Regular cardiac myocyte (primary cell): ENCODE measurements at places on chromosomes 1 and 21. TPM values are rescaled to one million over a fixed set of nuclear protein-coding genes. Genes with fewer than 3 reads are reported as not detected.

Gene OR6N1
- total RNA-seq = not detected in 2 replicates

Gene AMPD2
- 84.5 and 98.4 TPM in 2 replicates for total RNA-seq

Gene KCNN3
- under 0.01 and 0.28 TPM in 2 replicates for total RNA-seq

Gene FMO5
- 0.19 and 2.5 TPM in 2 replicates for total RNA-seq

Gene CLDN14
- 0.85 TPM in 1 of 2 replicates, not detected in the other for total RNA-seq

Gene MRPS21
- total RNA-seq = 42.0 and 47.2 TPM in 2 replicates

Gene POU3F1
- total RNA-seq = not detected in 2 replicates

Gene TSPAN1
- total RNA-seq = 0.56 and 0.58 TPM in 2 replicates
